IMR-90 (cell line): ENCODE measurements at places on chromosomes 3 and 15. TPM values are rescaled to one million over a fixed set of nuclear protein-coding genes. Genes with fewer than 3 reads are reported as not detected.

ZBED2 gene
- total RNA-seq, result 0.72 and 1.1 TPM in 2 replicates

CFAP20DC gene
- total RNA-seq, result 1.6 and 2.8 TPM in 2 replicates

GRCh38 chr3:104596551-104596950, 770.2 kb upstream of the ALCAM start:
- DNase-seq, result peak; percentile 67

DNA sequence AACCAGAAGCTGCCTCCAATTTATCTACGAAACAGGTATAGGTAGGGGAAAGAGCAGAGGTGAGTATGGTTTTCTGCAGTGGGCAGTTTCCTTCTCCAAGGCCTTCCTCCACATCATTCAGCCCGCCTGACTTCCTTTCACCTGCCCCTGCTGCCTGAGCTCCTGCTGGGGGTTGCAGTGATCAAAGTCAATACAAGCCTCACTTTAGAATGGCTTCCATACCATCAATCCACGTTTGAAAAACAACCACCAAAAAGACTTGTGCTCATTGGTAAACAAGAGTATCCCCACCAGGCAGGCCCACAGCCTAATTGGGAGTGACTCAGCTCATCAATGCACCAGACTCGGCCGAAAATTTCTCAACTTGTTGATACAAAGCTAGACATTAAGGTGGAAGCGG, 159.9 kb downstream of the MAGI1 start:
- no peak for DNase-seq

DNA sequence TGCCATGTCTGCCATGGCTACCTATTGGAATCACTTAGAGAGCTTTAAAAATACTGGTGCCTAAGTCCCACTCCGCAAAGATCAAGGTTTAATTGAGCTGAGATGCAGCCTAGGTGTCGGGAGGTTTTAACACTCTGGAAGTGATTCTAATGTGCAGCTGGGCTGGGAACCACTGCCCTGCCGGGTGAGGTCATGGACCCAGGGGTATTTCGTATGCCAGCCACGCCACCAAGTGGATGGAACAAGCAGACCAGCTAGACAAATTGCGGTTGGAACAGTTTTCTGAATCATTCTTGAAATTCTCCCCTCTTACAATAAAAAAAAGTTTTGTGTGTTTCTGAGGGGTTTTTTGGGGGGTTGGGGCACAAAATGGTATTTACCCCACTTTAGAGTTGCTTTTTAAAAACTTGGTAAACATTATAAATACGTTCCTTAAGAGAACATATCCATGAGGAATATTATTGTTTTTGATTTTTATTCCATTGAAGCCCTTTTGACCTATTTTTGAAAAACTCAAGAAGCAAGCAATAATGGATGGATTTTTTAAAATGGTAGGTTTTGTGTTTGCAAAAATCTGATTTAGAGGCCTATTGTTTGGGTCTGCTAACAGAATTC, 66.2 kb upstream of the CSTA start:
- peak; percentile 56 for DNase-seq
